ENCODE measurements at places on chromosomes 1 and 21.

- DNase-seq, result no peak
These were observed 1.2 kb downstream of the ACBD3 start for GRCh38 chr1:226185141-226186036.

DNA sequence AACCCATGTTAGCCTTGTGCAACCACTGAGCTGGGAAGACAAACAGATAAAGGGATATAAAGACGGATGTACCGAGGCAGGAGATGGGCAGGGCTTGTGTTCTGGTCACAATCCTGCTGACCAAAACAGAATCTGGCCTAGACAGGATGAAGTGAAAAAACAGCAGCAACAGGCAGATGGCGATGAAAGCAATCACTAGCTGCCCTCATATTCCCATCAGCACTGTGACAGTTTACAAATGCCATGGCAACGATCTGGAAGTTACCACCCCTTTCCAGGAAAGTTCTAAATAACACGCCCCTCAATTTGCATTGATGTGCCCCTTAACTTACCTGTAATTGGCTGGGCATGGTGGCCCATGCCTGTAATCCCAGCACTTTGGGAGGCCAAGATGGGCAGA lies 40.6 kb upstream of the CD46 start:
- DNase-seq, result no peak

DNA sequence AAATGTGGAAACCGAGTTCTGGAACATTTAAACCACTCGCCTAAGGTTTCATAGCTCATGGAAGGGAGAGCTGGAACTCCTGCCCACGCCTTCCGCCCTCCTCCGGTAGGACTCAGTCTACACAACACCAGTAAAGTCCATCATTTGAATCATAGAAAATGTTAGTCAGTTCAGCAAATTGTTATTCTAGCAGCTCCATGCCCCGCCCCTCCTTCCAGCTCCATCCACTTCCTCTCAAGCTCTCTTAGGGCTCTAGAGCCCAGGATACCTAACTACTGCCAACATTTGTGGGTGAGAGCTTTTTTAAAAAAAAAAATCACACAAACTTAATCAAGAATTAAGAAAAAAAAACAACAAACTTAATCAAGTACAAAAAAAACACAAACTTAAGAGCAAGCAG lies 121.8 kb downstream of the TBX15 start:
- DNase-seq, result no peak

- DNase-seq, result no peak
These were observed 325.7 kb upstream of the ST6GALNAC5 start for GRCh38 chr1:76541618-76542017.

GRCh38 chr1:84675106-84675505 lies 15.2 kb downstream of the SSX2IP start:
- DNase-seq, result no peak

DNA sequence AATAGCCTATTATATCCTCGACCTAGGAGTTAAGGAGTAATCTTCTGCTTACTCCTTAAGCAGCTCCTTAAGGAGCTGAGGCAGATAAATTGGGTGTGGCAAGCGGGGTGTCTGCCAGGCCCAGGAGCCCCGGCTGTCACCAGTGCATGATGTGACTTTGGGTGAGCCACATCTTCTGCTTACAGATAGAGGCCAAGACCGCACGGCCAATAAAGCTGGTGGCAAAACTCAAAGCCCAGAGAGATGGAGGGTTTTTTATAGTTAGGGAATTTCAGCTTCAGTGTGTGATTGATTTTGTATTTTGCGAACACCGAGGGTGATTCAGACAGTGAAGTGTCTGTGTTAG lies 9.8 kb downstream of the MX2 start:
- DNase-seq, result no peak

- no peak for DNase-seq
These were observed 12.3 kb upstream of the LYPLAL1 start for GRCh38 chr1:219161371-219161770.

- no peak for DNase-seq
These were observed 4.6 kb upstream of the RNF186 start for GRCh38 chr1:19819701-19820100.

- no peak for DNase-seq
These were observed 30.5 kb downstream of the ZCCHC17 start for GRCh38 chr1:31327381-31327780.

All from SIG-M5 (cell line).